Activated T-cell treated with anti-CD3 and anti-CD28 coated beads, Interleukin-2, amount 50 U/mL, for 72 hours (primary cell): ENCODE measurements at places on chromosomes 5 and 9.

- no peak for DNase-seq
These were observed 257.6 kb downstream of the NFIB start for GRCh38 chr9:14056316-14056861.

DNA sequence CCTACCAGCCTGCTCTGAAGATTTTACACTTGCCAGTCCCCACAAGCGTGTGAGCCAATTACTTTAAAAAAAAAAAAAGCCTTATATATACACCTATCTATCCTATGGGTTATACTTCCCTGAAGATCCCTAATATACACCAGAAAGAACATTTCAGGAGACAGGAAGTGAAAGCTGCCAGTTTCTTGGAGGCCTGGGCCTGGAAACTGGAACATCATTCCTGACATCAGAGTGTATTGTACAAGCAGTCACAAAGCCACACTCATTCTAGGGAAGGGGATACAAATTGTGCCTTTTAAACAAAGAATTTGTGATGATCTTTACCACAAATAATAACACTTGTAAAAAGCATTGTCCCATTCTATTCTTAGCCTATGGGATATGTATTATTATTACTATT is 98.3 kb upstream of the FBN2 start:
- no peak for DNase-seq

- DNase-seq: no peak
These were observed 93.1 kb upstream of the WWC1 start for GRCh38 chr5:168198359-168198758.

DNA sequence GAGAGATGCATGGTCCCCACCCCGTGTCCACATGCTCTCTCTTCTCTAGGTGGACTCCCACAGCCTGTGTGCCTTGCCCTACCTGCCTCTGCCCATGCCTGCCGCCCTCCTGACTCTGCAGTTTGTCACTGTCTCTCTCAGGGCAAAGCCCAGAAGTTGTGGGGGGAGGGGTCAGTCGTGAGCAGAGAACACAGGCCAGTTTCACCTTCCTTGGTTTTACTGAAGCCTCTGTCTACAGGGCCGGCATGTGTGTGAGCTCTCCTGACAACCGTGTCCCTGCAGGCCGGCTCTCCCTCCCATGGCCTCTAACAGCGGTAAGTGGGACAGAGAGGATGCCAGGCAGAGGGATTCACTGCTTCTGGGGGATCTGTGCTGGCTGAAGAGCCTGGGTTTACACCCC is 43.5 kb upstream of the SLC25A51 start:
- no peak for DNase-seq

- no peak for DNase-seq
These were observed 436.1 kb upstream of the ADAMTS16 start for GRCh38 chr5:4703931-4704458.

DNA sequence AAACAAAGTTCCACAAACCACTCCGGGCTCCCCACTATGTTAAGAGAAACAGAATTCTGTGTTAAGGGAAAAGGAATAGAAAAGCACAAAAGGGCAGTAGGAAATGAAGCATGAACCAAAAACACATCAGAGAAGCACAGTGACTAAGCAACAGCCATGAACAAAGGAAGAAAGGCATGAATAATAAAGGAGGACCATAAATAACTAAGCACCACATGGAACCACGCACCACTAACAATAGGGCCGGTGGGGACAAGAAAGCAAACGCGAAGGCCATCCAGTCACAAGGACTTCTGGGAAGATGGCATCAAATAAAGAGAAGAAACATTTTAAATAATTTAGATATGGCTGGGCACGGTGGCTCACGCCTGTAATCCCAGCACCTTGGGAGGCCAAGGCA is 18.0 kb downstream of the PRUNE2 start:
- DNase-seq: no peak

DNA sequence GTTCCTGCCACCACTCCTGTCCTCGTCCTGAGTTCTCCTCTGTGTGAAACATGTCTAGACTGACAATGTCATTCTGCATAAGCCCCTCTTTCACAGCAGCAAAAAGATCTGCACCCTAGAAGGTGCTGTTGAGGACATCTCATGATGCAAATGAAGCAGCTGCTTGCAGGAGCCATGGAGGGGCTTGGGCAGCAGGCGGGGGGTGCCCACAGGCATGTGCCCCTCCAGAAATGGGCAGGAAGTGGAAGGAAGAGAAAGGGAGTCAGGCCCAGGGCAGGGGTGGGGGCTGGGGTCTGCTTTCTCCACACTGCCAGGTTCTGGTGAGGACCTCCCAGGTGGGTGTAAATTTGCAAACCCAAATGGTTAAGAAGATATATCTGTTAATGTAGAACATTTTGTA is 54.5 kb upstream of the KCNMB1 start:
- DNase-seq: no peak

GRCh38 chr9:133374612-133375115 is 1.2 kb downstream of the SURF4 start:
- DNase-seq: peak; percentile 54

GRCh38 chr9:118609355-118610044 is 759.7 kb downstream of the BRINP1 start:
- no peak for DNase-seq

DNA sequence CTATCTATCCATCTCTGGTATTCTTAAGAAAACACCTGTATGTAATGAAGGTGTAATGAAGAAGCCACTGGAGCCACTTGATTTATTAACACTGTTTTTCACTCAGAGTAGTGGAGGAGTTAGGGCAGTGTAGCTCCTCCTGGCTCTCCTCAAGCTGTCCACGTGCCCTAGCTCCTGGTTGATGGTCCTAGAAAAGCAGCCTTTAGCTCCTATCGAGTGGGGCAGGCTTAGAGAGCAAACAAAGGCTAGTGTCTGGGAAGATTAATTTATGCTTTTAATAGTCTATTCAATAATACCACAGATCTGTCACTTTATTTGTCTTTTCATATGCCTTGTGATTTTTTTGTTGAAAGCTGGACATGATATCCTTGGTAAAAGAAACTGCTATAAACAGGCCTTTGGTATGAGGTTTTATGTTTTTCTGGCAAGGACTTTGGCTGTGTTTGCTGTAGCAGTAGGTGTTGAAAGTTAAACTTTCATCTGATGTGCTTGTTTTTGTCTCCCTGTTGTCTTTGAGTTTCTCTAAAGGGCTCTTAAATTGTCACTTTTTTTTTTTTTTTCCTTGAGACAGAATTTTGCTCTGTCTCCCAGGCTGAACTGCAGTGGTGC is 141.1 kb downstream of the GCNT1 start:
- no peak for DNase-seq

DNA sequence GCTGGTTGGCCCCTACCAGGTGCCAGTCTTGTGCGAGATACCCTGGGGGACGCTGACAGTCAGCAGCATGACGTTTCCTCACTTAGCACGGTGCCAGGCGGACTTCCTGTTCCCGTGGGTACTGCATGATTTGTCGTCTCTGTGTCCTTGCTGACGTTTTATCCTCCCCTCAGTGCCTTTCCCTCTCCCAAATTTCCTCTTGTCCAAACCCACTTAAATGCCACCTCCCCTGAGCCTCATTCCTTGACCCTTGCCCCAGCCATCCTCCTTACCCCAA is 60.6 kb upstream of the SAP30L start:
- no peak for DNase-seq

DNA sequence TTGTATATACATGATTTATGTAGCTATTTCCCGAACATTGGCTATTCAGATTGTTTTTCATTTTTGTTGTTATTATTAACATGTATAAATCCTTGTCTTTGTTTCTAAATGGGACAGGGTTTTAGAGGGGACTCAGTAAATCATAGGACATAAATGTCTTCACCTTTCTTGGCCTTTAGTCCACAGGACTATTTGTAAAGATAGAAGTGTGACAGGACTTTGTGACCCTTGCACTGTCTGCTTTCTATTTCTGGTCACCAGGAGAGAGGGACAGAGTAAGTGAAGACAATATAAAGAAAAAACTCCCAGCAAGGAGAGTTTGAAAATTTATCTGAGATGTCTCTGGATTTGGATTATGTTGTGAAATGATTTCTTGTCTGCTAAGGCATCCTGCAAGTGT is 78.6 kb upstream of the GOLM1 start:
- DNase-seq: no peak

DNA sequence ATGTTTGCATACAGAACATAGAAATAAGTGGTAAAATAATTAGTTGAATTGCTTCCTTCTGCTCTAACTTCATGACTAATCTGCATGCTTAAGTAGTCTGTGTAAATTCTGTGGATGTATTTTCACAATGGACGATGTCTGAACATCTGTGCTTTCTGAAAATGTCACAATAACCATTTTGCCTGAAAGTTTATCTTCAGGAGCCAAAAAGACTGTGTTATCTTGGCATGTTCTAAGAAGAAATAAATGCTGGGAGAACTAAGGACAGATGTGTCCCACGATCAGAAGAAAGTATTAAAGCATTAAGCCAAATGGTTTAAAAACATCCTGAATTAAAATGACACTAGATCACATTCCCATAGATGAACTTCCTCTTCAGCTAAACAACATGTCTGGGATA is 397.6 kb downstream of the SPOCK1 start:
- no peak for DNase-seq

- DNase-seq: no peak
These were observed 79.7 kb upstream of the SSBP2 start for GRCh38 chr5:81830596-81830995.

DNA sequence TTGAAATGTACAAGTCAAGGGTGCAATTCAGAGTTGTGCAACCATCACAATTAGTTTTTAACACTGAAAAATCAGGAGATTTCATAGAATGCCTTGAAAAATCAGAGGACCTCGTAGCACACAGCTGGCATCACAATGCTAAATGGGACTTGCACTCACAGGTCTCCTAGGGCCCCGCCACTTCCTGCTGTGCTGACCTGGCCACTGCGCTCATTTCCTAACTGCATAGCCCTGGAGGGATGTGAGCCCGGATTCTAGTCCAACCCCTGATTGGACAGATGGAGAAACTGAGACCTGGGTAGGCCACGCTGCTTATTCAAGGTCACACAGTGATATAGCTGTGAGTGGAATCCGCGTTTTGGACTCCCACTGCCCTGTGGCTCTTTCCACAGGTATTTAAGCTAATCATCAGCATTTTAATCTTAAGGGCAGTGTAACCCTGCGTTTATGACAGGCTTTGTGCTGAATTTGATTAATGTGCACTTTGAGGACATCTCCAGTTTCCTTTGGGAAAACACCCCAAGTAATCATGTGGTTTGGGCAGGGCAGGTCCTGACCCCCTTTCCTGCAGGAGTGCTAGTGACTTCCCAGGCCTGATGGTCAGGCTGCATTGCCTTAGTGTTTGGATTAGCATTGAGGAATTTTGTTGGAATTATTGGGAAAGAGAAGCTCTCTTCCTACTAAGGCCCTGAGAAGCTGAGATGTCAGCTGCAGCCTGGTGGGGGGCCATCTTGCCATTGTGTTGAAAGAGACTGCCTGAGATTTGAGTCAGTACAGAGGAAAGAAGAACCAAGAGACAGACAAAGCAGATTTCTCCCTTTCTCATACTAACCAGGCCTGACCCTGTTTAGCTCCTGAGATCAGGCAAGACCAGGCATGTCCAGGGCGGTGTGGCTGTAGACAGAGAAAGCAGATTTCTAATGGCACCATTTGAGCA is 36.2 kb downstream of the STC2 start:
- DNase-seq: no peak

- DNase-seq: no peak
These were observed 14.5 kb upstream of the LPCAT1 start for GRCh38 chr5:1538276-1538675.

- DNase-seq: no peak
These were observed 55.5 kb downstream of the FAM81B start for GRCh38 chr5:95446560-95447221.

DNA sequence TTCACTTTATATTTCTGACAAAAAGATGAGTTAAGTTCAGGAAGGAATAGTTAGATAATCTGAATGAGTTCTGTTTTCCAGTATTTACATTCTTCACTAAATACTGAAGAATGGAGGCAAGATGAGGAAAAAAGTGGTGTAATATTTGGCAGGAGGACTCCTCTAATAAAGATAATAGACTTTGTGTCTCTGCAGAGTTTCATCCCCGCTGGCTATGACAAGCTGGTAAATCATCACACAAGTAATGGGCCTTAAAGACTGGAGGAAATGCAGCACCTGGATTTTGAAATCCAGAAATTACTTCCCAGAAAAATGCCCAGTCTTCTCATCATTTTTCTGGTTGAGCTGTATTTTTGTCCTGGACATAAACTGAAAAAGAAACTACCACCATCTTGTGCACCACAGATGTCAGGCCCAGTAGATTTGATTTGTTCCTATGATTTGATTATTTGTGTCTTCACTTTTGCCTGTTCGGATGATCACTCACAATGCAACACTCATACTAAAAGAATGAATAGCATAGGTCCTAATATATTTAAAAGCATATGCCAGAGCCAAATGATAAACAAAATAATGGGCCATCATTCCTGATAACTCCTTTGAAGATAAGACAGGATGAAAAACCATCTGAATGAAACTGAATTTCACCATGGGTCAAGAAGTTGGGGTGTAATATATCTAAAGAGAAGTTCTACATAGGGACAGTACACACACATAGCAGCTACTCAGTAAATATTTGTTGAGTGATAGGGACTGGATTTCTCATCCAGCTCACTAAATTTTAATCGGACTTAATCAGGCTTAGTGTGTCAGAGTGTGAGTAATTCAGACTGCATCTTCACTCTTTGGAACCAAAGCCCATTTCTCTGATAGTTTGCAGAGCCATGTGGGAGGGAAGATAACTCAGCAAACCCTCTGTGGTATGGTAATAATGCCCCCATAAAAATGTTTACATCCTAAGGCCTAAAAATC is 200.5 kb downstream of the HINT1 start:
- no peak for DNase-seq

DNA sequence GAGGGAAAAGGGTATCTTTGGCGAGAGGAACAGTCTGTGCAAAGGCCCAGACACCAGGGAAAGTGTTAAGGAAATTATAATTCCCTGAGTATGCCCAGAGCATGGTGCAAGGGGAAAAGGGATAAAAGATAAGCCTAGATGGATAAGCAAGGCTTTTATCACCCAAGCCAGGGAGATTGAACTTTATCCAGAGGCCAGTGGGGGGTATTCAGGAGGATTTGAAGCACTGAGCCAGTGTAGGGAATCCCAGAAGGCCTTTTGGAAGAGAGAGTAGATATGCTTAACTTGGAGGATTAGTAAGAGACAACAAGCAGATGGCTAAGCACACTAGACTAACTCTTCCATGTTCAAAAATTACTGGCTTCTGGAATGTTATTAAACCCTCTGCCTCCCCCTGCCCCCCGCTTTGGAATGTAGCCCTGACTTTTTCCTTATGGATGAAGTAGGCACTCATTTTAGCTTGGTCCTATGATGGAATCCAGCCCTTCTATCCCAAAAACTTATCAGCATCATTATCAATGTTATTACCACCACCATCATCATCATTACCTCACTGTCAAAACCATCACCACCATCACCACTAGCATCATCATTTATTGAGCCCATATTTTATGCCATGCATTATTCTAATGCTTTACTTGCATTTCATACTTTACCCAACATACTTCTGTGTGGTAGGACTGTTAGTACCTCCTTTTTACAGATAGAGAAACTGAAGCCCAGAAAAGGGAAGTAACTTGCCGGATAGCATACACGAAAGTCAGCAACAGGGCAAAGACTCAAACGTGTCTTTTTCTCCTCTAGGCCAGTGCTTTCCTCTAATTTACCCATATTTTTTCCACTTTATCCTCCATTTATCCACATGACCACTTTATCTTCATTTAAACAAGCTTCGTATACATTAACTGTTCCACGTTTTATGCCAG is 237.0 kb downstream of the PAPPA start:
- no peak for DNase-seq
